ENCODE measurements at places on chromosomes 6 and 20. TPM values are rescaled to one million over a fixed set of nuclear protein-coding genes. Genes with fewer than 3 reads are reported as not detected.

IL20RA gene
- 2.0 TPM for total RNA-seq

HNF4A gene
- total RNA-seq = not detected

DNA sequence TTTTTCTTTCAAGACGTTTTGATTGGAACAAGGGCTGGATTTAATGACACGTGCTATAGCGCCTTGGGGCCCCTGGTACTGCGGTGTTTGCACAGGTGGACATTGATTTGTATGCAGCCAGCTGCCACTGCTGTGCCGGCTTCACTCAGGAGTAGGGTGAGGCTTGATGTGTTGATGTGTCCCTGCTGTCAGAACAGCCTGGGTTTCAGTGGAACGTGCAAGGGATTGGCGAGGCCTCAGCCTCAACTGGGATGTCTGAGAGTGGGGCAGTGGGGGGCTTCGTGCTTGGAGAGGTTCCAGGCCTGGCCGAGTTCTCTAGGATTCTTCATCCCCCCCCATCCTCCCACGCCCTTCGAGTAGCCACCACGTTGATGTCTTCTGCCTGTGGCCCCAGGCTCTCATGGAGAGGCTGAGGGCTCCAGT lies 23.0 kb downstream of the PYGB start:
- ATAC-seq = no peak

DNA sequence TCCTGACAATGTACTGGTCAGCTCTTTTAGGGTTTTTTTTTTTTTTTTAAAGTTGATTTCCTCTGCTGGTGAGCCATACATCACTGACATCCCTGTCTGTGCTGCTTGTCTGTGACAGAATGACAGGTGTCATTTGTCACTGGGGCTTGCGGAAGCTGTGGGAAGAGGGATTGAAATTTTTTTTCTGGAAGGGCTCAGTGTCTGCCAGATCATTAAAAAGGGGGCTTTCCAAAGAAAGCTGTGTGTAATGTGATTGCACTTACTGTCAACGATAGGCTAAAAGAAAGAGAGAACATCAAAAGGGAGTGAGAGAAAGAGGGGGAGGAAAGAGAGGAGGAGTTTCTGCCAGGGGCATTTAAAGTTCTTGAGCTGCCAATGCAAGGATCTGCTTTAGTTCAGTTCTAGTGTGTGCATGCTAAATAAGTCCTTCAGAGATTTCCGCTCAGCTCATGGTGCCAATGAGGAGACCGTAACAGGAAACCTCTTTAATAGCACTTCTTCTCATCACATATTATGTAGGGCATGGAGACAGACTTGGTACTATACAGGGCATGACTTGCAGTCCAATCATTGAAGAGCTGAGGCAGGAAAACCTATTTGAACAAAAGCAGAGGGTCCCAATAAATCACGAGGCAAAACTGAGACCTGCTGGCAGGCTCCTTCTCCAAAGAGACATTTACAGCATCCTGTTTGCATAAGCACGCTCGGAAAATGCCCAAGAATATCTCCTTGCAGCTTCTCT lies 177.2 kb downstream of the TSHZ2 start:
- no peak for ATAC-seq

COL9A3 gene
- 19.5 TPM for total RNA-seq

- no peak for ATAC-seq
Measured at GRCh38 chr20:14634665-14635064, 297.3 kb upstream of the FLRT3 start.

- no peak for ATAC-seq
Measured at GRCh38 chr6:3228046-3228671, 706 bp upstream of the TUBB2B start.

DNA sequence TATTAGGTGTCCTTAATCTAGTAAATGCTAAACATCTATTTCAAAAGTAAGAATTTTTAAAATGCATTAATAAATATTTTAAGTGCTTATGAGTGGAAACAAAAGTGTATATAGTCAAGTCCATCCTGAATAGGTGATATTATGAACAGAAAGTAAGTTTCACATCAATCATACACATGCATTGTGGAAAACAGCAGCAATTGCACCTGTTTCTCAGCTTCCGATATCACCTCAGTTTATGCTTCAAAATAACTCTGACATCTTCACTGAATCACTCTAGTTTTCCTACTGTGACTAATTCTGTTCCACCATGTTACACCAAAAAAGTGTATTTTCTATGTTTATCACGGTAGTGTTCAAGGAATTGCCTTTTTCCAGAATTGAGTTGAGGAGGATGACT lies 172.6 kb upstream of the MANEA start:
- ATAC-seq = no peak

DNA sequence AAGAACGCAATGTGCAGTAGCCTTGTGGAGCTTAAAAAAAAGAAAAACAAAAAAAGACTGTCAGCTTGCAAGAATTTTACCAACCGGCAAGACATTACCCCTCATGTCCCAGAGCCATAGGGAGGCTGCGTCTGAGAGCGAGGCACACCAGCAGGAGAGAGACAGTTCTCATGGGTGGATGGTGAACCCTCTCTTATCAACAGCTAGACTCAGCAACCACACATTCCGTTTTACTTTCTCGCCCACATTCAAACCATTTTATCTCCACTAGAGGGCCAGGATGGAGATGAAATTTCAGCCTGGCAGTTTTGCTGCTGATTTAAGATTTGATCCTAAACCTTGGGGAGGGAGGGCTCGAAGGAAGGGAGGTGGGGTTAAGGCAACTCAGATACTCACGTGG lies 247.0 kb downstream of the ATXN1 start:
- ATAC-seq = no peak

NKAIN4 gene
- total RNA-seq = not detected

DNA sequence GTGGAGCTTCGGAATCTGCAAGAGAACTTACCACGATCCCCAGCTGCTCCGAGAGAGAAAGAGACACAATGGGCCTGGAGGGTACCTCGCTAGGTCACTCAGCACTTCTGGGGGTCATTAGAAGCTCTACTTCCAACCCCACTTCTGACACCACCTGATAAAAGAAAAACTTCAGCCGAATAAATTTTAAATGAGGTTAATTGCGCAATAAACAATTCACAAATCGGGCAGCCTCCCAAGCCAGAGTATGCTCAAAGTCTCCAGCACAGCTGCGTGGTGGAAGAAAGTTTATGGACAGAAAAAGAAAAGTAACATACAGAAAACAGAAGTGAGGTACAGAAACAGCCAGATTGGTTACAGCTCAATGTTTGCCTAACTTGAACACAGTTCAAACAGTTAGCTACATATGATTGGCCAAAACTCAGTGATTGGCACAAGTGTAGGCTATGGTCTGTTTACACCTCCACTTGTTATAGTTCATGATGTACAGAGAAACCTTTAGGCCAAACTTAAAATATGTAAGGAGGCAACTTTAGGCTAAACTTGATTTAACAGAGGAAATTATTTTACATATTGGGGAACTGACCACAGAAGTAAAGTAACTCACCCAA lies 52.6 kb downstream of the COL11A2 start:
- ATAC-seq = no peak

All from gastroesophageal sphincter (tissue), 4 donors.